ENCODE measurements at places on chromosomes 3 and 15.

DNA sequence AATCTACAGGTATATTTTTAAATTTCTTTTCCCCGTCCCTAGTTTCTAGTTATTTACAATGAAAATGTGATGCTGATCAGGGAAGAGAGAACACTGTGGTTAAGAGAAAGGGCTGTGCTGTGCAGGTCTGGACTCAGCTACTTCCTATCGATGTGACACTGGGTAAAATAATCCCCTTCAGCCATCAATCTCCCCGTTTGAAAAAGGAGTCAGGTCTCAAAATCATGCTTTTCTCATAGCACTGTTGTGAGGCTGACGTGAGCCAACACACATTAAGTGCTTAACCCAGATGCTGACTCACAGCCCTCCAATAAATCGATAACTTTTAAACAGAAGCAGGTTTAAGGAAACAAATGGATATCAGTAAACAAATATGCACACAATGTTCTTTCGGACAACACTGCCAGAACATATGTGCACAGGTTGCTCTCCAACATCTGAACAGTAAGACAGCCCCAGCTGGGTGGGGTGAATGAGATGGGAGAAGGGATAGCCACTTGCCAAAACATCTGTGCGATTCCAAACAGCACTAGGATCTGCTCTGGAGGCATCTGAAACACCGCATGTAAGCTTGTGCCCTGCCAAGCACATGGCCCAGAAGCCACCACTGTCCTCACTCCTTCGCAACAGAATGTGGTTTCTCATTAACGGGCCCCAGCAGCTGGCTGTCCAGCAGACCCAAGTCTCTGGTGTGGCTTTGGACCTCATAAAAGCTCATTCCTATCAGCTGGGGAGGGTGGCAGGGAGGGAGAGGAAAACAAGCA lies 143.2 kb upstream of the PRICKLE2 start:
- no peak for DNase-seq

DNA sequence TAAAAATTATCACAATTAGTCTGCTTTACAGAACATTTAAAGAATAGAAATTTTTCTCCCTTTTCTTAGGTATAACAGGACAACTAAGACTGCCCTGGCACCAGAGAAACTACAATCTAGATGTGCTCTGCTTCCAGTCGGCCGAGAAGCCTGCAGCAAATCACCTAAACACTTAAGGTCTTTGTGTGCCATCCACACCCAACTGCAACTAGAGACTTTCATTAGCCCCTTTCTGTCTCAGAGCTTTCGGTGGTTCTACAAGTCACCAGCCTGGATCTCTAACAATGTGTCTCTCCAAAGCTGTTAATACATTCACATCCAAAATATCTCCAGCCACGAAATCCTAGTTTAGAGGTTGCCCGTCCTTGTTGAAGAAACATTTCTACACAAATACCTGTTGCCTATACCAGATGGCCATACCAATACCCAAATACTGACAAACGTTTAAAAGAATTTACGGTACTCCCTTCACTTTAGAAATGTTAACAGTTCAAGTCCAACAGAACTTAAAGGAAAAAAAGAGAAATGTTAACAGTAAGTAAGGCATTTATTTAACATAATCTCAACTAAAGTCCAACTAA lies 6.7 kb downstream of the PRC1 start:
- no peak for DNase-seq

DNA sequence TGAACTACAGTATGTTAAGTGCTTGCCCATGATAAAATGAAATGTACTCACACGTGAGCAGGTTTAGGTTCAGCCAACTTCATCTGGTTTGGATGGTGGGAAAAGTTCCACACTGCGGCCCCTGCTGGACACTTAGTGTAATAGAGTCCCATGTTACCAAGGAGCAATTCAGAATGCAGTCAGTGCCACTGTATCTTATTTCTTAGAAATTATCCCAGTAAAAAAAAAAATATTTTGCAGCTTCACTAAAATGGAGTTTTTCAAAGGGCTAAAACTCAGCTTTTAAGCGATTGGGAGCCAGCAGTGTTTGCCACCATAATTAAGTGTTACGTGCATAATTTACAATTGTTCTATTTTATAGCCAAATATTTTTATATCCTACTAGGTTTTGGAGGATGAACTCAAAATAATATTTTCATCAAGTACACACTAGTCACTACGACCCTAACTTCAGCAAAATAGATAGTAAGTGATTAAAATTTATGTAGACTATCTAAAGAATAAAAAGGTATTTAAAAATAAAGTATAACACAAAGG lies 371.7 kb upstream of the GBE1 start:
- DNase-seq = peak; percentile 67

DNA sequence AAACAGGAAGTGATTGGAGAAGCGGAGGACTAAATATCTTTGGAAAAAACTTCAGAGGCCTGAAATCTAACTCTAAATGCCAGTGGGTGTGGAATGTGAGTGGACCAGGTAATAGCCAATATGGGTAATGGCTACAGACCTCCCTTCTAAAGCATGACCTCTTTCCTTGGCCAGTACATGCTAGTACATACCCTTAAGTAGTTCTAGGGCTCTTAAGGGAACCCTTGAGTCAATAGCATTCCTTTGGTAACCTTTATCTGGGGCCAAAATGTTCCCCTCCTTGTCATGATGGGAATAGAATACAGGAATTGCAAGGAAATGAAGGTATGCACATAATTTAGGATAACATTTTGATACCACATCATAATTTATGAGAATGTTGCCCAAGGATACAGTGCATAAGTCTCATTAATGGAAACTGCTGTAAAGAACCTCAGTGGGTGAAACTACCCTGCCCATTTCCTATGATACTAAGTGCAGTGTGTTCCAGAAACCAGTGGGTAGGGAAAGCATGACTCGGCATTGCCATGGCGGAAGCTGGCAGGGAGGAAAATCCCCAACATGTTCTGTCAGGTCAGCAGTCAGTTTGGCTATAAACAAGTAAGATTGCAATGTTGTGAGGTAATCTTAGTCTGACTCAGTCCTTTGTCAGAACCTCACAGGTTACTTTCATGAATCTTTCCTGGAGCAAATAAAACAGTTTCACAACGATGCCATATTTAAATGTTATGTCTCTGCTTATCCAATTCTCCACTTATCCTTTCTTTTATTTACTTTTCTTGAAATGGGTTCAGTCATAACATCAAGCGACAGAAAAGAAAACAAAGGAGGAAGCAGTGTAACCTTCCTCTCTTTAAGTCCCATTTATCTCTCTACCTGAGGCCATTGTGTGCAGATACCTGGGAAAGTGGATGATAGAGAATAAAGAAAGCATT lies 23.5 kb upstream of the RAP2B start:
- peak; percentile 53 for DNase-seq

- no peak for DNase-seq
These were observed 17.0 kb upstream of the SLC9A9 start for GRCh38 chr3:143865302-143865701.

DNA sequence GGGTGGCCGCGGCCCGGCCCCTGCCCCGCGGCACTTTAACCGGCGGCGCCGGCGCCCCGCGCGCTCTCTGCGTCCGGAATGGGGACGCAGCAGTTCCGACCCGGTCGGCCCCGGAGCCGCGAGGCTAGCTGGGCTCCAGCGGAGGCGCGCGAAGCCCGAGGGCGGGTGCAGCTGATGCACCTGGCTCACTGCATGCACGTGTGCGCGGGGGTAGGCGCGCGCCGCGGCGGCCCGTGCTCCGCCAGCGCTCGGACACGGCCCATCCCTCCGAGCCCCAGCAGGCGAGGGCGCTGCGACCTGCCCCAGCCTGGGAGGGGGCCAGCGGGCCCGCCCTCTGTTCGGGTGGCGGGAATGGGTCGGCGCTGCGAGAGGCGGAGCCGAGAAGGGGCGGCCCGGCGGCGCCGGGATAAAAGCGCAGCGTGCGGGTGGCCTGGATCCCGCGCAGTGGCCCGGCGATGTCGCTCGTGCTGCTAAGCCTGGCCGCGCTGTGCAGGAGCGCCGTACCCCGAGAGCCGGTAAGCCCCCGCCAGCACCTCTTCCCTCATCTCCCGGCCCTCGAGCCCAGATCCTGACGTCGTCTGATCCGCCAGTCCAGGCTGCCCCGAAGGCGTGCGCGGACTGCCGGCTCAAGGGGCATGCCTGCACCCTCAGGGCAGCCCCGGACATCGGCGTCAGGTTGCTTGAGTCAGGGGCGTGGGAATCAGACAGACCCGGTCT lies at the start of the genes CHDH and IL17RB:
Gene CHDH, minus strand, starts transcription at position 286 of the 717 bp plus-strand sequence. CDS start 22,411 bp downstream, outside the sequence.
Gene IL17RB, plus strand, starts transcription at position 435 of the 717 bp plus-strand sequence. Its CDS starts 21 bp downstream, at position 456.
- peak; percentile 73 for DNase-seq

GRCh38 chr15:63195569-63196015 lies 6.2 kb downstream of the RAB8B start:
- DNase-seq = no peak

GRCh38 chr3:115648559-115648958 lies 25.2 kb downstream of the GAP43 start:
- no peak for DNase-seq

- DNase-seq = no peak
These were observed 173.8 kb upstream of the BCL6 start for GRCh38 chr3:187919048-187919447.

DNA sequence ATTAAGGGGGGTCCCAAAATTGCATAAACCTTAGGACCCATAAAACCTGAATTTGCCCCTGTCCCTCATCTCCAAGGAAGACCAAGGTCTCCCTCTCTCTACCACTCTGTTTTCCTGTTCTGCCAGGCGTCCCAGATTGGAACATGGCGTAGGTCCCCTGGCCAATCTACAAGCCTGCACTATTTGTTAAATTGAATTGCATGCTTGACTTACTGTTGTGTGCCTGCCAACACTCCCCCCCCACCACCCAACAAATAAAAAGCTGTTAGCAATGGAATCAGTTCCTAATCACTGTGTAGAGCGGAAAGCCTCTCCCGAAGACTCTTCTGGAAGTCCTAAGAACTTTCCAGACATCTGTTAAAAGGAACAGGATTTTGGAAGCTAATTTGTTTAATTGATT lies 11.7 kb downstream of the CTXND1 start:
- no peak for DNase-seq

Measured in ascending aorta (tissue), 2 donors.